ENCODE measurements at places on chromosomes 3 and 15. TPM values are rescaled to one million over a fixed set of nuclear protein-coding genes. Genes with fewer than 3 reads are reported as not detected.

DNA sequence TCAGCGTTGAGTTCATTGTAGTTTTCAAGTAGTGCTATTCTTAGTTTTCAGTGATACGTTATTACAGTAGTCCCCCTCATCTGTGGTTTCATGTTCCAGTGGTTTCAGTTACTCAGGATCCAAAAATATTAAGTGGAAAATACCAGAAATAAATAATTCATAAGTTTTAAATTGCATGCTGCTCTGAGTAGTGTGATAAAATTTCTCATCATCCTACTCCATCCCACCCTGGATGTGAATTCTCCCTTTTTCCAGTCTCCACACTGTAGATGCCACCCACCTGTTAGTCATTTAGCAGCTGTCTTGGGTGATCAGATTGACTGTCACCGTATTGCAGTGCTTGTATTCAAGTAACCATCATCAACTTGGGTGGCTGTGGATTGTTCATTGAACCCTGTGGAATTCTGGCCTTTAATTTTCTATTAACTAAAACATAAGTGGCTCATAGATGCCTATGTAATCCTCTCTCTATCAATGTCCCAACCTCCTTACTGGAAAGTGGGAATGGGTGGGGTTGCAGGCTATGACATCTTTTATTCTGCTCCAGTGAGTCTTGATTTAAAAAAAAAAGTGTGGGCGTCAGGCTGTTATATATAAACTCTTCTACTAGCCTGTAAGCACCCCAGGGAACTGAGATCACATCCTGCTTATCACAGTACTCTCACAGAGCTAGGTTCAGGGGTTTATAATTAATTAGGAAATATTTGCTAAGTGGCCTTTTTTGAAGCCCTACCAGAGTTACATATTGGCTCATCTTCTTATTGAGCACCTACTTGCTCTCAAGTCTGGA lies 97.5 kb downstream of the CFAP20DC start:
- DNase-seq: no peak

DNA sequence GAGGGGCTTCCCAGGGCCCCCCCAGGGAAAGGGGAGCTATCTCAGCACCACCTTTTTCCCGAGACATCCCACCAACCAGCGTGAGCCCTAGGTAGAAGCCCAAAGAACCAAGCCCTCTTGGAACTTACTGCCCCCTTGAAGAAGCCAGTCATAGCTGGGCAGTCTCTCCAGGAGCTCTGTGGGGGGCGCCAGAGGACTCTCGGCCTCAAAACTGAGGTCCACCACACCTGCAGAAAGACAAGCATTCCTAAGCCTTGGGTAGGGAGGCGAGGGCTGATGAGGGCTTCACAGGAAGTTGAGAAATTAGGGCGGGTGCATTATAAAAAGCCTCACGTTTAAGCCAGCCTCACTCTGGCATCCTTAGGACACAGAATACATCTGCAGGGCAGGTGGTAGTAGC lies 9.0 kb downstream of the SSUH2 start:
- DNase-seq: no peak

DNA sequence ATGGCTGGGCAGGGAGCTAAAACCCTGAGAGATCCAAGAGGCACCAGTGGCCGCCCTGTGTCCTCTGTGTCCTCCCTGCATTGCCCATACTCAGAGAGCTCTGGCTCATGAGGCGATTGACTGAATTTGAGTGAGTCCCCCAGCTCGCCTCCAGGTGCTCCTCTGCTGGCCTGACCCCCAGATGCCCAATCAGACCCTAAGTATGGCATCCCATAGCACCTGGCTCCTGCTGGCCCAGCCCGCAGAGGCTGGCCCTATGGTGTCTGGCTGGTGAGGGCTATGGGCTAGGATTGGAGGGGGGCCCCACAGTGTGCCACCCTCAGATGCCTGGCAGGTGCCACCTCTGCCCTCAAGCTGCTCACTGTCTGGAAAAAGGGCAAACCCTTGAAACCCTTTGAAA lies 1.6 kb upstream of the TKT start:
- no peak for DNase-seq

Gene CADPS
- total RNA-seq: 0.07 TPM

Gene SKIL
- total RNA-seq: 26.8 TPM

DNA sequence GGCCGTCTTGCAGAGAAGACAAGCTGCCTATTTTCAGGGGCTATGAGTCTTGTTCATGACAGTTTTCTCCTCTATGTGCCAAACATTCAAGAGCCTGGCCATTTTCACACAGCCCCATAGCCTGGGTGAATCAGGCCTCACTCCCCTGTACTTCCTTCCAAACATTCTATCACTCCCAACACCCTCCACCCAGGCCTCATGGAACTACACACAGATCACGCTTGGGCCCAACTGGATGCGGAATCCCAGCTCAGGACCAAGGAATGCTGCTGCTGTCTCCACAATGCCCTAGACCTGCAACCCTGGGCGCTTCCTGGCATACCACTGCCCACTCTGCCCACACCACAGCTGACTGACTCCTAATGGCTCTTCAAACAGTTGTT lies 39.4 kb upstream of the PCSK6 start:
- DNase-seq: no peak

Gene SPRED1
- total RNA-seq: 28.1 TPM

Gene GP5
- total RNA-seq: not detected

Gene MGLL
- total RNA-seq: 29.0 TPM

Gene PRR20G
- not detected for total RNA-seq

Gene IGF2BP2
- total RNA-seq: 26.2 TPM

DNA sequence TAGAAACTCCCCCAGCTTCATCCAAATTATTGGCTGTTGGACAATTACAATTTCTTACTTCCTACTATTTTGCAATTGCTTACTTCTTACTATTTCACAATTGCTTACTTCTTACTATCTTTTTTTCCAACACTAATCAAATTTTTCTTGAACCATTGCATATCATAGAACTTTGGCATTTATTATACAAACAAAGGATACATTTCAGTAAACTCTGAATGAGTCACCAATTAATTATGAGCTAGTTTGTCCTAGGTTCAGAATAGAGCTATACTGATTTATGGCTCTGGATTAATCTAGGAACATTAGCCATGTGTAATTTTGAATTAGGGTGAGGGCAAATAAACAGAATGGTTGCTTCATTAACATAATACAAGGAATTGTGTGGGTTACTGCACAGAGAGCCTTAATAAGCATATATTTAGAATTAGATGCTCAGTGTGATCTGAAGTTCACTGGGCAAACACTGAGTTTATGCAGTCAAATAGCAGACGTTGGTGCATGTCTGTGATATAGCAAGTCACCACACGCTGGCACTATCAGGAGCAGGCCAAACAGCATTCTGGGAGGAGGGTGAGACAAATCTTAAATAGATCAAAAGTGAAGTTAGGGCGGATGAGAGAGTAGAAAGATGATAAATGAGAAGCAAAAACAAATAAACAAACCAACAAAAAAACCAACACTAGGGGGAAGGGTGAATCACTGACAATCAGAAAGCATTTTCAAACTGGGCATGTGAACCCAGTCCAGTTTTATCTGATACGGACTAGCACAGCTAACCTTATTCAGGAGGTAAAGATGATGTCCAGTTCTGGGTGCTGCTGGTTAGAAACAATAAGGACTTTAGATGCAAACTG lies 21.5 kb downstream of the GABRR3 start:
- DNase-seq: peak; percentile 25

Gene MUSTN1
- not detected for total RNA-seq

- no peak for DNase-seq
These were observed 40.3 kb upstream of the PARL start for GRCh38 chr3:183924956-183925355.

DNA sequence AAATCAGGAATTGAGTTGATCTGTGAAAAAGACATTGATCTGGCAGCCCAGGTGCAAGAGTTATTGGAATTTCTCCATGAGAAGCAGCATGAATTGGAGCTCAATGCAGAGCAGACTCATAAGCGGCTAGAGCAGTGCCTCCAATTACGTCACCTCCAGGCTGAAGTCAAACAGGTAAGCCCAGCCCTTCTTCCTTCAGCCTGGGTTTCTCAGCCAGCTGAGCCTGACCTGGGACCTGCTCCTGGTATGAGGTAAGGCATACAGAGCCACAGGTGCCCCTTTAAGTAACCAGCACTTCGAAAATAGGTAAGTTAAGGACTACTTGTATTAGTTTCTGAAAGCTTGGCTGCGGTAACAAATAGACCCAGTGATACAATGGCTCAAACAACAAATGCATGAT lies 307.4 kb upstream of the UMPS start:
- no peak for DNase-seq

GRCh38 chr15:92161039-92161670 lies 232.5 kb upstream of the ST8SIA2 start:
- DNase-seq: no peak

Gene XCR1
- not detected for total RNA-seq

Gene AGTR1
- not detected for total RNA-seq

DNA sequence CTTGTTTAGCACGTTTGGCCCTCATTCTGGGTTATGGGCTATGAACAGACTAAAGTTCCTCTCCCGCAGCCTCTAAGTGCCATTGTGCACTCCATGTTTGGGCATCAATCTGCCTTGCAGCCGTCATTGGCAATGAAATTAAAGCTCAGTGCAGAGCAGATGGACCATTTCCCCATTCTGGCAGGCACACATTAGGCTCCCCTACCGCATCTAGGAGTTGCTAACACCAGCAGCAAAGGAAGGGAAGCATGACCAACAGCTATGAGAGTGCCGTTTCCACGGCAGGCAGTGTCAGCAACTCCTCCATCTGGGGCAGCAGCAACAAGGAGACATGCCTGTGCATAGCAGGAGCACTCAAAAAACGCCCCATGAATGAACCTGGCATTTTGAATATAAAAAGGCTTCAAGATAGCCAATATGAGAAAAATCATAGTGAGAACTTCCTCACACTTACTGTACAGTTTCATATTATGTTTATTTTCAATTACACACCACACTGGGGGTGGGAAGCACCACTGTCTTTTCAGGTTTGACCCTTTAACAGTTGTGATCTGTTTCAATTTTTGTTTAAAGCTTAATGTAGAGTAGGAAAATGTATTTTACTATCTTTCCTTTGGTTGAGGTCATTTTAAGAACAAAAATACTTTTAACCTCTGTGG lies 218.7 kb downstream of the KCNMB2 start:
- no peak for DNase-seq

Gene ALPK3
- total RNA-seq: 1.1 TPM

Gene MTFMT
- 17.8 TPM for total RNA-seq

- no peak for DNase-seq
These were observed 65.1 kb upstream of the MBNL1 start for GRCh38 chr3:152203652-152204051.

DNA sequence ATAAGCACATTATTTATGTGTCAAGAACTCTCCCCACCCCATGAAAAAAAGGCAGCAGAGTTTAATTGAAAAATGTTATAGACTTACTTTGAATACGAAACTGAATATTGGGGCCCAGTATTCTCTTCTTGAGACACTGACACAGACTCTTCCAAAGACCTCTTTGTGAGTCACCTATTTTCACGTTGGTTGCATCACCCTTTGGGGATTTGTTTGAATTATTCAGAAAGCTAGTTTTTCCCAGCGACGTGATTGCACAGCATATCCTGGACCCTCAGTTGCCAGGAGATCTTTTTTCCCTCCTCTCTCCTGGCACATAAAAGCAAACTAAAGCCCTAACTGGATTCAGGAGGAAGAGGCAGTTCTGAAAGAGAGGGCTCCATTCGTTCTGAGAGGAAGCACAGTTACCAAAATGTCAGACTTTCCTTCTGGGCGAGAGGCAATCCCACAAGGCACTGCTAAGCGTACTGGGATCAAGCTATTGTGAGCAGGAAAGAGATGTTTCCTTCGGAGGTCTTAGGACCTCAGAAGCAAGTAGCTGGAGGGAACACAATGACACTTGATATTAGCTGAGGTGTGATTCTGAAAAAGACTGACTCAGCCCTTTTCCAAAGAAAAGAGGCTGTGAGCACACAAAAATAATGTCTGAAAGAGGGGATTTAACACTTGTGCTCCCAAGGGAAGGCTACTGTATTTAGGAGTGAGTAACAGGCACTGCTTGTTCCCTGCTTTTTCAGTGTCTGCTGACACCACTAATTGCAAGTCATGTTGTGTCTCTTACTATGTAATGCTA lies 65.8 kb upstream of the CADPS start:
- peak; percentile 2 for DNase-seq

DNA sequence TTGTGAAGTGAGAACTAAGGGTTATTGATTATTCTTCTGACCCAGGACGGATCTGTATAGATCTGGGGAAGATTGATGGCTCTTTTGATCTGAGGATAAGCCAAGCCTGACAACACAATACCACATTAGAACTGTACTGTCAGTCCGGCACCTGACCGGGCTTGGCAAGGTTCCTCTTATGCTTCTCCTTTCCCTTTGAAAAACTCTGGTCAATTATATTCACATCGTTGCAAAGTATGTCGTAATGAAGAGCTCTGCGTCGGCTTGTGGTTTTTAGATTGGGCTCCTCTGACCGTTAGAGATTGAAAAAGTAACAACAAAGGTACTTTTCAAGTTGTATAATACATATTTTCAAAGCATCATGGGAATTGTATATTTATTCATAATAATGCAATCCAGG lies 389.8 kb downstream of the NR2F2 start:
- DNase-seq: no peak

DNA sequence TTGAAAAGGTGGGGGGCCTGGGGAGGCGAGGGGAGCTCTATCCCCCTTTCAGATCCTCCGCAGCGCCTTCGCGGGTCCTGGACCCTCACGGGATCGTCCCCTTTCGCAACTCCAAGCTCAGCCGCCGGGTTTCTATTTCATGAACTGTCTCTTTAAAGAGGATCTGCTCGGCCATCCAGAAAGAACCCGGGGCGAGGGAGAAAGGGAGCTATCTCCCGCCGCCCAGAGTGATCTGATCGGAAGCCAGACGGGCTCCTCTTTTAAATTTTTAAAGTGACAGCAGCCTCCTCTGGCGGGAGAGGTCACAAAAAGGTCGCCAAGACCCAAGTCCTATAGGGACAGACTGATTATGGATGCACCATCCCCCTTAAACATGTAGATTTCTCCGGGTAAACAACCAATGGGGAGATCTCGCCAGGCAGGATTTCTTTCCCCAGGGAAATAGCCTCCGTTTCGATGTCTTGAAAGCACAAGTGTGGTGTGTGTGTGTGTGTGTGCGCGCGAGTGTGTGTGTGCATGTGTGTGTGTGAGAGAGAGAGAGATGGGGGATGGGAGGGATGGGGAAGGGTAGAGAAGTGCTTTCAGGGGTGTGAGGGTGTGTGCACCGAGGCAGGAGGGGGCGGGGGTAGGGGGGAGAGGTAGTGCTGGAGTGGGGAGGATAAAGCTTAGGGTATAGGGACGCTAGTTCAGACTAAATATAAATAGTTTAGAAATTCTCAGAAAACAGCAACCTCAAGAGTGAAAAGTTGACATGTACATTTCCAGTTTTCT lies 516.1 kb downstream of the MECOM start:
- DNase-seq: peak; percentile 65

Gene DUSP7
- 9.7 TPM for total RNA-seq

Gene P3H2
- 233 TPM for total RNA-seq

Gene RPP25
- total RNA-seq: 19.0 TPM

Gene ZBED2
- not detected for total RNA-seq

GRCh38 chr3:126348308-126348920 lies 8.8 kb downstream of the KLF15 start:
- no peak for DNase-seq

Gene GPR171
- not detected for total RNA-seq
